ENCODE measurements at places on chromosomes 3 and 15.

- no peak for DNase-seq
These were observed 11.6 kb downstream of the GALNT15 start for GRCh38 chr3:16186086-16186485.

DNA sequence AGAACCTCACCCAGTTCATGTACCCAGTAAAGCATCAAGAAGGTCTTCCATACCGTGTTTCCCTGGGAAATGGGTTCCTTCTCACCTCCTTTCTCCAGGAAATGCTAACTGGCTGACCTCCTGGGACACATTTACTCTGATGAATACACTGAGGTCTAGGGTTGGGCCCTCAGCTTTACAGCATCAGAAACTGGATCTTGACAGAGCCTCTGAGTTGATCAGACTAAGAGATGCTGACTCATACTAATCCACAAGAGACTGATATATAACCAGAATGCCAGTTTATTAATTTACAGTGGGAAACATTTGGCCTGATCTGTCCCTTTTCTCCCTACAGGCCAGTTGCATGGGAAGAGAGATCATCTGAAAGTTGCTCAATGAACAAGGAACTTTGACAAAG is 55.8 kb downstream of the GTF2E1 start:
- no peak for DNase-seq

DNA sequence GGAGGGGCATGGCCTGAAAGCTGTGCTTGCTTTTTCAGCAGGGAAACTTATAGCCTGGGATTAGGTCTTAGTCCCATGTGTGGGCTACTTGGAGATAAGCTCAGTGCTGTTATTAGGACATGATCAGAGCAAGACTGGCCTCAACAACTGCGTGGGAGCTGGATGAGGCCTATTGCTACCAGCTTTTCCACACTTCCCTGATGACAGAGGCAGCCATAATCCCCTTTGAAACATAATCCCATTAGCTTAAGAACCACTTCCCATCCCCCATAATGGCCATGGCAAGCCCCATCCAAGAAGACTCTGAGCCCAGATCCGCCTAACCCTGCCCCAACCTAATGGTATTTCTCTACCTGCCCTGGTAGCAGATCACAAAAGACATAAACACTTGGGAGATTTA is 26.6 kb upstream of the GK5 start:
- no peak for DNase-seq

DNA sequence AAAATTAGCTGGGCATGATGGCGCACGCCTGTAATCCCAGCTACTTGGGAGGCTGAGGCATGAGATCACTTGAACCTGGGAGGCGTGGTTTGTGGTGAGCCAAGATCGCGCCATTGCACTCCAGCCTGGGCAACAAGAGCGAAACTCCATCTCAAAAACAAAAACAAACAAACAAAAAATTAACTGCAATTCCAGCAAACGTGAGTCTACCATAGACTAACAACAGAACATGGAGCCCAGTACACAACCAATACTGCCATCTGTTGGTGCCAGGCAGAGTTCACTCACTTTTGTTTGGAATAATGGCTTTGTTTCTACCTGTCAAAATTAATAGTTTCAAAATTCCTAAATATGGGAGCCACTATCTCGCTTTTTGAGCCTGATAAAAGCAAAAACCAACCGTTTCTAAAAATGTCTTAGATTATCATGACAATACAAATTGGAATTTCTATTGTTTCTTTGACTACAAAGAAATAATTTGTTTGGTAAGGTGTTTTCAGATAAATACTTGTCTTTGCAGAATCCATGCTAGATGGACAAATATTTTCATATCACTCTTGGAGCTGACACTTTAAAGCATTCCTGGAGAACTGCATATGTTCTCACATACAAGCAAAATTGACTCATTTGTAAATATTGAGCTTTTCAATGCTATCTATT is 45.0 kb downstream of the GPR176 start:
- DNase-seq = no peak

- DNase-seq = no peak
These were observed 5.0 kb downstream of the JMJD7 start for GRCh38 chr15:41832875-41833274.

DNA sequence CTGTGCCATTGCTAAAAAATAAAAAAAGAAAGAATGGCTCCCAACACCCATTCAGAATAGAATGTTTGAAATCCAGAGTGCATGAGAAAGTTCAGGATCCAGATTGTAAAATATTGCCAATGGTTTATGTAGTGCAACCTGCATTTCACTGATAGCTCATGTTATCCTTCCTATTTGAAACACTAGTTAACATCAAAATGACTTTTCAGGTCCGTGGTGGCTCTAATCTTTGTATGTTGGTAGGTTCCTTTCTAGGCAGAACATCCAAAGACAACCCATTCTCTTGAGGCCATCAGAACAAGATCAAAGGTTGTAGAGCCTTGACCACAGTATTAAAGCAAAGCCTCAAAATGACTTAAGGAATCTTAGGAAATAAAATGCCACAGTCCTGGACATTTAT is 51.0 kb downstream of the PLCL2 start:
- DNase-seq = no peak

Data from AG09309 (cell line).